ENCODE measurements at places on chromosomes 1 and 21.

- peak; percentile 50 for DNase-seq
Measured at GRCh38 chr1:161367684-161368400, at the start of gene CFAP126. TSS of gene CFAP126 (minus strand) at chr1:161367876. CDS start at chr1:161367868, 8 bp downstream.

DNA sequence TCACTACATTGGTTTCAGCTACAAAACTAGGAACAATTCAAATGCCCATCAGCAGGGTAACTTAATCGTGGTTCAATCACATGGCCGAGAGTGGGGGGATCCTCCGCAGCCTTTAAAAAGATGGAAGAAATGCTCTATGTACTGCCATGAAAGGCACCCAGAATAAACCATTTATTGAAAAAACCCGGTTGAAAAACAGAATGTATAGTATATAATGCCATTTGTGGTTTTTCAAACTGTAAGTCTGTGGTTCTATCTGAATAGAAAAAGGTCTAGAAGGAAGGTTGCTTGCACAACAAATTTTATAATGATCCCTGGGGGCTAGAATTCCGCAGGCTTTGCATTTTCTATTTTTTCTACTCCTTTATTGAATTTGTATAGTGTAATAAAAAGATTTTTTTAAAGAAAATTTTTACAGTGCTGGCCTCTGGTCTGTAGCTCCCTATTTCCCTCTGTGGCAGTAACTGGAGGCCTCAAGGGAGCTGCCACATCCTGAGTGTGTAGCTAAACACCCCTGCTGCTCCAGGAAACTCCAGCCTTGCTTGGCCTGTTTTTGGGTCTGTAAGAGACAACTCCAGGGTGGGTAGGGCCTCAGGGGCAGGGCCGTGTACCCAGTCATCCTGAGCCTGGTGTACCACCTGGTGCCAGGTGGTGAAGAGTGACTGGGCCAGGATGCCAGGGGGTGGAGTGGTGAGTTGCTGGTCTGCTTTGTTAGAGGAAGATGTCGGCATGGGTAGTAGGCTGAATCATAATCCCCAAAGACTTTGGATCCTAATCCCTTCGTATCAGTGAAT lies 51.5 kb upstream of the EPS8L3 start:
- no peak for DNase-seq

DNA sequence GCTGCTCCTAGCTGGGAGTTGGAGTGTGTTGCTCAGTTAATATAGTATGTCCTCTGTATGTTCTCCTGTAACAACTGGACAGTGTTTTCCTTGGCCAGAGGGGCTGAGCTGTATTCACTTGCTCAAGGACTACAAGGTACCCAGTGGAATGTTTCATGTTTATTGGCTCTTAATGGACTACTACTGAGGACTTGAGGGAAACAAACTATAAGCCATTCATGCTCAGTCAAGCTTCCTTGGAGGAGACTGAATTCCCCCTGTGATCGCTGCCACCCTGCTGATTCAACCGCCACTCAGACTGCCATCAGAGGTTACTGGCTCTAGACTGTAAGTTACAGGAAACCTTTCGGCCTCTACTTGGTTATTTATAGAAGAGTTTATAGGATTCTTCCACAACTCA lies 166.6 kb downstream of the ZC3H11B start:
- DNase-seq: no peak

GRCh38 chr1:77421504-77422233 lies 139.8 kb downstream of the AK5 start:
- no peak for DNase-seq

Measured in NCI-H748 treated with DMSO at 0.1 percent for 48 hours (cell line).